Activated T-cell treated with anti-CD3 and anti-CD28 coated beads for 1 hour (primary cell): ENCODE measurements at places on chromosomes 7 and 10.

DNA sequence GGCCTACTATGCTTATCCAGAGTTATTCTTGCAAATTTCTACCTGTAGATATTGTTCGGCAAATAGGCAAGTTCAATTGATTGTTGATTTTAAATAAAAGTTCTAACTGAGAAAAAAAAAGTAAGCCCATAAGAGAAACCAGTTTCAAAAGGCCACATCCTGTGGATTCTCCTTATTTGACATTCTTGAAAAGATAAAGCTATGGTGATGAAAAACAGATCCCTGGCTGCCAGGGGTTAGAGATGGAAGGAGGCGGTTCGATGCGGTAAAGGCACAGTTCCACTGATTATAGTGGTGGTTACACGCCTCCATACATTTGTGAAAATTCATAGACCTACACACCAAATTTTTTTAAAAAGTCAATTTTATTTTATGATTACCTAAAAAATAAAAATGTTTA is 347.8 kb downstream of the KCNMA1 start:
- DNase-seq: no peak

- DNase-seq: no peak
These were observed 37.9 kb downstream of the ADAM12 start for GRCh38 chr10:126350216-126350992.

DNA sequence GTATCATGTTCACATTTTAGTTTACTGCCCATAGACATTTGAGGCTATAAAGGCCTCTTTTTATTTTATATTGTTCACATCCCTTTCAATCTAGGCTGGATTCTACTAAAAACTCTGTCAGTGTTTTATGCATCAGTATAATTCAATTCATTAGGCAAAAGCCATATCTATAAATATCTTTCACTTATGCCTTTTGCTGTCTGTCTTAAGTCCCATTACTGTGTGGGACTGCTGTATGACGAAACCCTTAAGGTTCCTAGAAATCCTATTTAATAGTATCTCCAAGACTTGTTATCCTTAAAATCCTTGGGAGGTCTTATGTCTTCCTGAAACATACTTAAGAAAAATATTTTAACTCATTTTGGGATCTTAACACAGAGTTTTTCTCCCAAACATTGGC is 139.2 kb downstream of the HGF start:
- no peak for DNase-seq

- no peak for DNase-seq
These were observed 12.6 kb downstream of the FAM53B start for GRCh38 chr10:124731551-124731950.

DNA sequence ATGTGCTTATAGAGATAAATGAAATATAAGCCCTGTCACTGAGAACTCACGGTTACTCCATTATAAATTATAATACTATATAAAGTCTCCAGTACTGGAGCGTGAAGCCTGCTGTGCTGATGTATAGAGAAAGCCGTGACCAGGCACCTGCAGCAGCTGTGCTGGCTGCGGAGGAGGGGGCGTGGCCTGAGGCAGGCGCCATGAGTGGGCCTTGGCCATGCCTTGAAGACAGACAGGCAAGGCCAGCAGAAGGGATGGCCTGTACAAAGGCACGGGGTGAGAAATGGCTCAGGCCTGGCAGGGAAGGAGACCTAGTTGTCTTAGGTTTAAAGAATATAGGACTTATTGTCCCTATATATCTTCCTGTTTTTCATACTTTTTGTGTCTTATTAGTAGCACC is 218.5 kb upstream of the STK17A start:
- DNase-seq: no peak

DNA sequence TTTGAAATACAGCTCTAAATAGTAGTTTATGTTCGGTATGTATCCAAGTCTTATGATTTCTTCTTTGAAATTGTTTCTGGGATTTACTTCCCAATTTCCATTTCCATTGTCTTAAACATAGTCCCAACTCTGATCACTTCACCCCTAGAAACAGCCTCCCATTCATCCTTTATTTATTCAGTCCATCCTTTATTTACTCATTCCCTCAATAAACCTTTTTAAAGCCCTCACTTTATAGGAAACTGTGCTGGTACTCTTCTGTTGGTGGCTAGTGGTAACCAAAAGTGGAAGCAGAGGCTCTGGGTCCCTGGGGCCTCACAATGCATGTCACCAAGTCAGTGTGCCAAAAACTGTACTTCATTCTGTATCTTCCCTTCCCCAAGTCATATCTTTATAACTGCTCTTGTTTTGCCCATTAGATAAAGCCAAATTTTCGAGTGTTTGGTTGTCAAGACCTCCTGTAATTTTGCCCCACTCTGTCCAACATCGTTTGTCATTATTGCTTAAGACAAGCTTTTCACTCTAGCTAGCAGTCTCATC is 3.9 kb upstream of the EPC1 start:
- DNase-seq: no peak

- DNase-seq: no peak
These were observed 360.8 kb downstream of the CRPPA start for GRCh38 chr7:16060502-16060901.

DNA sequence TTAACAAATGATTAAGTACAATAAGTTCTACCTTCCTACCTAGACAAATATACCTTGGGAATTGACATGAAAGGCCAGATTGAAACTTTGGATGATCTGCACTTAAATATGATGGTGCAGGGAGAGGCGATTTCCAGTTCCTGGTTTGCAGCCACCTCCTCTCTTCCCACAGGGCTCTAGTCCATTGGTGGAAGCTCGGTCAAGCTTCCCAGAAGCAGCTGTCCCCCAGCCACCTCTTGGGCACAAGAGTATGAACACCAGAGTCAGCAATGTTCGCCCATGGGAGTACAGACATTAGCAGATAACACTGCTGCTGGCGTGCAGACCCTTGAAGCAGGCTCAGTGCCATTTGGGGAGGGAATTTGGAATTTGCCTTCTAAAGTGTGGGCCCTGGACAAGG is 1.5 kb upstream of the CPVL start:
- DNase-seq: no peak

- no peak for DNase-seq
These were observed 851.5 kb upstream of the COBL start for GRCh38 chr7:52168085-52168484.

DNA sequence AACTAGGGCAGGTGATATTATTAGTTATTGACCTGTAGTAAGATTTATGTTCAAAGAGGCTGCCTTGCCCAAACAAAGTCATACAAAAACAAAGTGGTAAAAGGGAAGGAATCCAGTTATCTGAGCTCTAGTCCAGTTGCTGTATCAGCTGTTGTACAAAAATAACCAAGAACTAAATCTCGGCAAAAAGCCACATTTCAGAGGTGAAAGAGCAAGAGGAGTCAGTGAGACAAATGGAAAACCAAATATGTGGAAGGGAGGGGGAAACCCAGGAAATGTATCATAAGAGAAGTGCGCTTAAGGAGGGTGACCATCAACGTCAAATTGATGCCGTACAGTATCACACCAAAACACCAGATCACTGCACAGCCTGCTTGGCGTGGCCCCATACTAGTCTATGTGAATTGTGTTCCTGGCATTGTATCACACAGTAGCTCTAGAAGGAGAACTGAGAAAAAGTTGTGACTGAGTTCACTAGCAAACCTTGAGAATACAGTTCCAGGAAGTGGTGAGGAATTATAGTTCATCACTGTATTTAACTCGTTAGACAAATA is 6.4 kb downstream of the AGBL3 start:
- DNase-seq: no peak

DNA sequence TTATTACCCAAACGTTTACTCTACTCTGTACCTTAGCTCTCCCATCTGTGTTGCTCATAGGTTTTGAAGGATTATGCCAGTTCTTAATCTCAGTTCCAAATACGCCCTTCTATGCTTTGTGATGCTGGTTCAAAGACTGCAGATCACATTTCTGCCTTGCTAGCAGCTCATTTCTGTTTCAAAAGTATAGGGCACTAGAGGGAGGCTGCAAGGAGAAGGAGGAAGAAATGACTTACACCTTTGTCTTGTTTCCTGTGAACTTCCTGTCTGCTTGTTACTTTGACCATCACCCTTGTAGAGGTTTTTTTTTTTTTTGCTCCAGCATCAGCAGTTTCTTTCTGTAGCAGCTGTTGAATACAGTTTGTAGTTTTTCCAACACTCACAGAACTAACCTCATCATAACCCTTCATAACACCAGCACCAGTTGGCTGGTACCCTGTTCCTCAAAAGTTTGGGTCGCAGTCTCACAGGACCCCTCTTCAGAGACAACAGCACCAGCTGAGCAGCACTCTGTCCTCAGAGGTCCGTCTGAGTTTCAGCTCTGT is 16.5 kb downstream of the SLK start:
- no peak for DNase-seq

GRCh38 chr7:106053109-106053508 is 59.0 kb downstream of the SYPL1 start:
- DNase-seq: no peak

- no peak for DNase-seq
These were observed 393.5 kb upstream of the ADARB2 start for GRCh38 chr10:2130705-2131305.

DNA sequence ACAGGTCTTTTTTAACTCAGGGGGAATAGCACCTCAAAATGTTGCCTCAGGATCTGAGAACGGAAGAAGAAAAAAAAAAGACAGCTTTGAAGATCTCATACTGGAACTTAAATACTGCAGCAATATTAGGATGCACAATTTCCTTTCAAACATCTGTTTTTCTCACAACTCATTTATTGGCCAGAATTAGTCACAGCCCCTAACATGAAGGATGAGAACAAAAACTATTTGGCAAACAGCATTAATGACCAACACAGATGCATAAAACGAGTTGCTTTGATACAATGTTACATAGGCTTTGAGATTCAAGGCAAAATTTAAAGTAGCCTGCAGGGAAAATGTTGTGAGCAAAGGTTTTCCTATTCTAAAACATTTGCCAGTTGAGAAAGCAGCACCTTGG is 36.5 kb downstream of the JMJD1C start:
- DNase-seq: no peak

DNA sequence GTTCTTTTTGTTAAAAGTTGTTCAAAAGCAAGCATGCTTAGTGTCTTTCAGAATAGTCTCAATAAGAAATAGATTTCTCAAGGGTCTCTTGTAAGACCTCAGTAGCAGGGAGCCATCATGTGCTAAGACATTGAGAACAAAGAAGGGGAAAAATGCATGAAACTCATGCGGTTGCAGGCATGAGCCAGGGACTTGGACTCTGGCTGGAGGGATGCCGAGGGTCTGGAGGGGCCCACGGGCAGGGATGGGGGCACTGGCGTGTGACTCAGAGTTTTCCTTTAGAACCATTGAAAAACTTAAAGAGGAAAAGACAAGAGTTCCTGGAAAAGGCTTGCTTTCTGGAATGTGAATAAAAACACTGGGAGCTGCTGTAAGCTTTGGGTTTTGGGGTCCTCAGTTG is 253.3 kb downstream of the CCDC3 start:
- no peak for DNase-seq

- DNase-seq: no peak
These were observed 879.0 kb upstream of the CELF2 start for GRCh38 chr10:10138685-10139084.

- no peak for DNase-seq
These were observed at the start of gene SLIT1 for GRCh38 chr10:97185326-97186058. Gene SLIT1, minus strand, starts transcription at chr10:97185959. Its CDS starts 285 bp downstream, at chr10:97185674.

DNA sequence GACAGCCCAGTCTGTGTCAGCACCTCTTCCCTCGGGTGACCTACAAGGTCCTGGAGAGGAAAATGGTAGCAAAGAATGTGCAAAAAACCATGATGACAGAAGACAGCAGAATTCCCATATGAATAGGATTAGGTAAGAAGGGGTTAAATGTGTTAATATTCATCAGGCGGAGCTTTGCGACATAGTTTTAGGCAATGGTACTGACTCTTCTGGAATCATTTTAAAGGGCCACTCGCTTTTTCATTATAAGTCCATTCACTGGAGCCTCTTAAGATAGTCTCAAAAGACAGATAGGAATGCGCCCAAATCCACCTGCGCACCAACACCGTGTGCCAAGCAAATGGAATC is 38.2 kb downstream of the DLG5 start:
- DNase-seq: no peak

DNA sequence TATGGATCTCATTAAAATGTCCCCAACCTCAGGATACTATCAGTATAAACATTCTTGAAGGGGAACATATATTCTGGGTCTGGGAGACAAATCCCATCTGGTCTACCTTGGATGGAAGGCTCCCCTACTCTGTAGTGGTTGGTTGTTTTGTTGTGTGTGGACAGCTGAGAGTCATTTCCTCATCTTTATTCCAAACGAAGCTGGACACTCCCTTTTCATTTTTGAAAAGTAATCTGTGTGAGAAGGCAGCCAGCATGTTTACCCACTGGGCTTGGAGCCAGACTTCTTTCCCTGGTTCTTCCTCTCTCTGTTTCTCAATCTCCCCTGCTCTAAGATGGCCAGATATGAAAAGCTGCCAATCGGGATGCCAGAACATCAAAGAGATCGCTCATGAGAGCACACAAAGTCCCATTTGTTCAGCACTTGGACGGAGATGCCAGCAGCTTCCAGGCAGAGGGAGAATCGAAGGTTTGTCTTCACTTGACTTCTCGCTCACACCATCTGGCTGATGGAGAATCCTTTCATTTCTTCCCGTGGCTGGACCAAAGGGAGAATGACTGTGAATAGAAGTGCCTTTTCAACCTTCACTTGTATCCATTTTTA is 108.1 kb upstream of the AGR3 start:
- DNase-seq: no peak

- no peak for DNase-seq
These were observed 145.9 kb downstream of the LRRC4 start for GRCh38 chr7:127885222-127885772.

GRCh38 chr10:78579995-78580394 is 488.8 kb upstream of the ZMIZ1 start:
- no peak for DNase-seq

- DNase-seq: no peak
These were observed 41.9 kb upstream of the PRKAR2B start for GRCh38 chr7:107002529-107002998.

- no peak for DNase-seq
These were observed 594.4 kb upstream of the VSTM2A start for GRCh38 chr7:53947732-53948131.

DNA sequence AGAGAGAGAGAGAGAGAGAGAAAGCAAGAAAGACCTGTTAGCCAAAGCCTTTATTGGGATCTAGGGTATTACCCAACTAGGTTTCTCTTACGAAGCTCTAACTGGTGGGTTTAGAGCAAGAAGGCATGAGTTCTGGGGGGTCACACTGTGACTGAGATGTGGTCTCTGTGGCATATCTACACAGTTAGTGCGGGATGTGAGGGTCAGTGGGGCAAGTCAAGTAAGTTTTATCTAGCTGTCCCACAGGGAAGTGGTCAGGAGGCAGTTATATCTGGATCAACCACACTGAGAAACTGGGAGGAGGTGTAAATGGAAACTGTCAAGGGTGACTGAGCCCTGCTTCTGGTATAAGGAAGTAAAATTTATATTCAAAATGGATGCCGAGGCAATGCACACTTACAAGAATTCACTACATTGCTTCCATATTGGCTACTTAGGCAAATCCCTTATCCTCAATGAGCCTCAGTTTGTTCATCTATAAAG is 331.6 kb upstream of the HPS1 start:
- no peak for DNase-seq

DNA sequence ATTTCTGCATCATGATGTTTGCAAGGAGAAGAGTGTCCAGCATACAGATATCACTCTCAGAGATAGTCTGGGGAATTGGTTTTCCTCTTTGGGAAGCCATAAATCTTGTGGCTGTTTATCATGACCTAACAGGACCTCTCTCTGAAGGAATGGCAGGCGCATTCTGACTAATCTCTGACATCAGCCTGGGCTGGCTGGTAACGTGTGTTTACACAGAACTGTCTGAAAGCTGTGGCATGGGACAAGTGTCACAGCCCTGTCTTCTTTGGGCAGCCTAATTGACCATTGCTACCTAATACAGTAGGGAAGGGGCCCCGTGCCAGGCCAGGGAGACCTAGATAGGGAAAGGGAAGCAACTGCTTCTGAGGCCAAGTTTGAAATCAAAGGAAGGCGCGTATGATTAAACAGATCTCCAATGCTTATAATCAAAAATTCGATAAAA is 73.9 kb upstream of the CABCOCO1 start:
- DNase-seq: no peak
